ENCODE measurements at places on chromosomes 12 and 14.
A peak's percentile ranks its signal among the peaks of the same experiment; 100 is the strongest.

- no peaks in the 10 kb centered on the region for H3K36me3 ChIP-seq
- H3K27ac ChIP-seq = no peak overlapping the region
- H3K27me3 ChIP-seq = no peaks in the 10 kb centered on the region
- H3K4me1 ChIP-seq = peaks cover 7% of the 10 kb centered on the region
- DNase-seq = no peak
These were observed 51.1 kb downstream of the ITPK1 start for GRCh38 chr14:93064411-93065271.

DNA sequence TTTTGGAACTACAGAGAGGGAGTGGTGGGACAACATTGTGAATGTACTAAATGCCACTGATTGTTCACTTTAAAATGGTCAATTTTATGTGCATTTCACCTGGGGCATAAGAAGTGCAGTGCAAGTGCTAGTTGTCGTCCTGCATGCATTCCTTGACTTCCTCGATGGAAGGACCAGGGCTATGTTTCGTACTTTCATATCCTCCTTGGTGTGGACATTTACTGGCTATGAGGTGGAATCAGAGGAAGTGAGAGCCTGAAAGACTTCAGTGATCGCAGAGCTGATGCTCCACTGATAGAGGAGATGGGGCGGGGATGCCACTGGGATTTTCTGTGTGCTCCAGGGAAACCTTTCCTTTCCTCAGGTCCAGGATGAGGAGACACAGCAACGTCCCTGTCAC, 54.1 kb upstream of the DDX11 start:
- no peaks in the 10 kb centered on the region for H3K4me1 ChIP-seq
- H3K27ac ChIP-seq = no peak overlapping the region
- no peak overlapping the region for H3K4me3 ChIP-seq

GRCh38 chr12:107058190-107058589, 35.2 kb downstream of the CRY1 start:
- H3K27ac ChIP-seq = no peak overlapping the region
- no peaks in the 10 kb centered on the region for H3K4me1 ChIP-seq
- DNase-seq = no peak
- H3K4me3 ChIP-seq = no peak overlapping the region
- H3K27me3 ChIP-seq = no peaks in the 10 kb centered on the region

- no peaks in the 10 kb centered on the region for H3K27me3 ChIP-seq
- H3K4me1 ChIP-seq = no peaks in the 10 kb centered on the region
- H3K4me3 ChIP-seq = no peak overlapping the region
- H3K27ac ChIP-seq = no peak overlapping the region
These were observed 183.7 kb downstream of the DACT1 start for GRCh38 chr14:58821421-58821820.

- no peak overlapping the region for H3K4me3 ChIP-seq
- no peak overlapping the region for H3K27ac ChIP-seq
- peaks cover 23% of the 10 kb centered on the region for H3K4me1 ChIP-seq
- no peaks in the 10 kb centered on the region for H3K27me3 ChIP-seq
These were observed 5.2 kb upstream of the AAAS start for GRCh38 chr12:53326460-53327185.

DNA sequence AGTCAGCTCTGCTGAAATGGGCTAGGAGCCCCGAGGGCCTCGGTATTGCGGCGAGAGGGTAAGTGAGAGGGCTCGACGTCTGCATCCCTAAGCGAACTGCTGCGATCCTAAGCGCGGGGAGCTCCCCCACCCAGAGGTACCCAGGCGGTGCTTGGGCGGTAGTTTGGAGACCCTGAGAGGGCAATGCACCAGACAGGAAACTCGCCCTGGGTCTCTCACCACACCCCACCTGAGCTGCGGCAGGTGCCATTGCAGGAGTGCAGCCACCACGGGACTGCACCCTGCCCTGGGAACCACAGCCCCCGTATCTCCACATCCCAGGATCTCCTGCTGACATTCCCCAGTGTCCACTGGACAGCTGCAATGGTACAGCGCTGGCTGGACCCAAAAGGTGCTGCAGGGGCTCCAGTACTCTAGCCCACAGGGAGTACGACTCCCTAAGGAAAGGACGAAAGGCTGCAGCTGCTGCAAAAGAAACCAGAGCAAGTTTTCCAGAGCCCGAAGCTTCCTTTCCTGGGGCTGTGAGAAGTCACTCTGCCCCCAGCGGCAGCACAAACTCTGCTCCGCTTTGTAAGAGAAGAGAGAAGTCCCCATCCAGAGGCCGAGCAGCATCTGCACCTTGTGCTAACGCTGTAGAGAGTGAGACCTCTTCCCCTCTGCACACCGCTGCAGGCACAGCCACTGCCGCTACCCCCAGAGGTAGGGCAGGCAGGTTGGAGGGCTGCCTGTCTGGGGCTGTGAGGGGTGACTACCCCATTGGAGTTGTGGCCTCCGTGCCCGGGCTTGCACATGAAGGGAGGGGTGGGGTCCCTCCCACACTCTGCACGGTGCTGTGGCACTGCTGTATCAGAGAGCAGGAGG, 31.1 kb upstream of the MON2 start:
- DNase-seq = no peak
- H3K27me3 ChIP-seq = no peaks in the 10 kb centered on the region
- no peak overlapping the region for H3K27ac ChIP-seq
- H3K36me3 ChIP-seq = no peaks in the 10 kb centered on the region

- no peak overlapping the region for H3K4me3 ChIP-seq
- no peaks in the 10 kb centered on the region for H3K4me1 ChIP-seq
- H3K27me3 ChIP-seq = no peaks in the 10 kb centered on the region
- H3K36me3 ChIP-seq = no peaks in the 10 kb centered on the region
- H3K27ac ChIP-seq = no peak overlapping the region
- no peak for DNase-seq
These were observed 31.1 kb downstream of the APOBEC1 start for GRCh38 chr12:7634561-7634960.

- no peaks in the 10 kb centered on the region for H3K27me3 ChIP-seq
- H3K4me1 ChIP-seq = no peaks in the 10 kb centered on the region
- no peak for DNase-seq
- no peaks in the 10 kb centered on the region for H3K36me3 ChIP-seq
These were observed 1973.0 kb upstream of the FLRT2 start for GRCh38 chr14:83556746-83557453.

DNA sequence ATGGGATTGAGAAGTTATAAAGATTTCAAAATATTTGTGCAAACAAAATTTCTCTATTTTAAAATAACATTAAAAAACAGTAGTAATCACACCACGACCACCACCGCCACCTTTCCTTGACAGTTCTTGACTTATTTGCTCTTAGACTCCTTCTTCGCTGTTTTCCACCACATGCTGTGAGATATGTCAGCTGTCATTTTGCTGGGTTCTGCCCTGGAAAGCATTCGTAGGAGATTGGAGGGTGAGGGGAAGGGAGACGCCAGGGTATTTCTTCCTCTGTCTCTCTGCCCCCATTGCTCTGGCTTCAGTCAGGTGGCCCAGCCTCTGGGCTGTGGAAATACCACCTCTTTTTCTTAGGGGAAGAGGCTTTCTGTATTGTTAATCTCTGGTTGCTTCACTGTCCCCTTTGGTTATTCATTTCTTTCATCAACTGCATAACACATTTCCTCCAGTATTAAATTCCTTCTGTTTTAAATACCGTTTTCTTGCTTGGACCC, 186.2 kb downstream of the NEDD1 start:
- H3K4me1 ChIP-seq = no peaks in the 10 kb centered on the region
- H3K4me3 ChIP-seq = no peak overlapping the region
- H3K36me3 ChIP-seq = no peaks in the 10 kb centered on the region
- no peaks in the 10 kb centered on the region for H3K27me3 ChIP-seq
- H3K27ac ChIP-seq = no peak overlapping the region

- H3K27ac ChIP-seq = no peak overlapping the region
- no peaks in the 10 kb centered on the region for H3K27me3 ChIP-seq
- no peaks in the 10 kb centered on the region for H3K4me1 ChIP-seq
- H3K36me3 ChIP-seq = no peaks in the 10 kb centered on the region
- no peak overlapping the region for H3K4me3 ChIP-seq
These were observed 62.8 kb downstream of the SMOC1 start for GRCh38 chr14:69941768-69942742.

GRCh38 chr14:55699131-55700057, 119.4 kb downstream of the KTN1 start:
- no peaks in the 10 kb centered on the region for H3K4me1 ChIP-seq
- no peak overlapping the region for H3K27ac ChIP-seq
- no peaks in the 10 kb centered on the region for H3K27me3 ChIP-seq
- no peak for DNase-seq
- H3K4me3 ChIP-seq = no peak overlapping the region

- H3K27ac ChIP-seq = no peak overlapping the region
- no peak overlapping the region for H3K4me3 ChIP-seq
- H3K27me3 ChIP-seq = no peaks in the 10 kb centered on the region
- no peaks in the 10 kb centered on the region for H3K4me1 ChIP-seq
These were observed 37.0 kb downstream of the LIMA1 start for GRCh38 chr12:50246197-50246865.

DNA sequence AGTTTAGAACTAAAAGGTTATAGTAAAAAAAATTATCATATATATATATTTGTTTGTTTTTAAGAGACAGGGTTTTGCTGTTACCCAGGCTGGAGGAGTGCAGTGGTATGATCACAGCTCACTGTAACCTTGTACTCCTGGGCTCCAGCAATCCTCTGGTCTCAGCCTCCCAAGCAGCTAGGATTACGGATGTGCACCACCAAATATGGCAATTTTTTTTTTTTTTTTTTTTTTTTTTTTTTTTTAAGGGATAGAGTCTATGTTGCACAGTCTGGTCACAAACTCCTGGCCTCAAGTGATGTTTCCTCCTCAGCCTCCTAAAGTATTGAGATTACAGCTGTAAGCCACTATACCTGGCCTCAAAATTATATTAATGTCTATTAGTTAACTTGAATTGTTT, 48.7 kb downstream of the PAPLN start:
- no peaks in the 10 kb centered on the region for H3K27me3 ChIP-seq
- H3K4me3 ChIP-seq = no peak overlapping the region
- H3K4me1 ChIP-seq = no peaks in the 10 kb centered on the region
- no peak for DNase-seq
- peaks cover 44% of the 10 kb centered on the region for H3K36me3 ChIP-seq
- no peak overlapping the region for H3K27ac ChIP-seq

GRCh38 chr14:61121355-61121787, 140.3 kb downstream of the SLC38A6 start:
- H3K27ac ChIP-seq = no peak overlapping the region
- H3K4me3 ChIP-seq = no peak overlapping the region
- no peaks in the 10 kb centered on the region for H3K36me3 ChIP-seq
- no peak for DNase-seq
- H3K27me3 ChIP-seq = no peaks in the 10 kb centered on the region

GRCh38 chr12:65623507-65623906, 200.8 kb upstream of the HMGA2 start:
- no peak for DNase-seq
- no peak overlapping the region for H3K4me3 ChIP-seq
- H3K4me1 ChIP-seq = no peaks in the 10 kb centered on the region
- H3K27me3 ChIP-seq = no peaks in the 10 kb centered on the region
- no peak overlapping the region for H3K27ac ChIP-seq

DNA sequence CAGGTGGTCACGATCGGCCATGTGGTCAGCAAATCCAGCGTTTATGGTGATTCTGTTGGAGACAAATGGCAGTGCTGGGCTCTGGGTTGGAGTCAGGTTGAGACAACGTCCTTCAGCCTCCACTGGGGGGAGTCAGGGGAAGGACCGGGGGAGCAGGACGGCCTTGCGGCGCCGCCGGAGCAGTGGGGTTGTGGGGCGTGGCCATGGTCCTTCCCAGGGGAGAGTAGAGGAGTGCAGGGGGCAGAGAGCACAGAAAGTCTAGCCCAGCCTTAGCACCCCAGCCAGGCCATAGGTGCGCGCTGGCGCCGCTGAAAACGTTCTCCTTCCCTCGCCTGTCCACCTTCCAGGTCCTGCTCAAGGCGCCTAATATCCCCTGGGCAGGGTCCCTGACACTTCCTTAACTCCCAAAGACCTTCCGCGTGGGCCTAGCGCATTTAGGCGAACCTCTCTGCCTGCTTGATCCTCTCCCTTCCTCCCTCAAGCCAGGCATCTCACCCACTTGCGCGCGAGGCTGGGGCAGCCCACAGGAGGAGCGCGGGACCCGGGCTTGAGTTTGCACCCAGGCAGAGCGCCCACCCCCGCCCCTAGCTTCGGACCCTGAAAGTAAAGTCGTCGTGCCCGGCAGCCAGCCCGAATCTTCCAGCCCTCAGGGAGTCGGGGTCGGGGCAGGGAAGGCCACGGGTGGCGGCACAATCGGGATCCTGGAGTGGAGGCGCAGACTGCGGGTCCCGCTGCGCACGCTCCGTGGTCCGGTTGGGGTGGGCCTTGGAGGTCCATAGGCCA, 3.1 kb upstream of the KIF26A start:
- DNase-seq = no peak
- peaks cover 28% of the 10 kb centered on the region for H3K27me3 ChIP-seq
- H3K4me3 ChIP-seq = no peak overlapping the region
- peaks cover 26% of the 10 kb centered on the region for H3K4me1 ChIP-seq
- no peak overlapping the region for H3K27ac ChIP-seq

- no peak overlapping the region for H3K27ac ChIP-seq
- H3K27me3 ChIP-seq = no peaks in the 10 kb centered on the region
- H3K36me3 ChIP-seq = no peaks in the 10 kb centered on the region
- H3K4me1 ChIP-seq = peaks cover 4% of the 10 kb centered on the region
- H3K4me3 ChIP-seq = no peak overlapping the region
These were observed 26.8 kb downstream of the FERMT2 start for GRCh38 chr14:52923902-52924575.

- no peaks in the 10 kb centered on the region for H3K36me3 ChIP-seq
- H3K4me3 ChIP-seq = no peak overlapping the region
- no peak for DNase-seq
- no peak overlapping the region for H3K27ac ChIP-seq
- no peaks in the 10 kb centered on the region for H3K27me3 ChIP-seq
- no peaks in the 10 kb centered on the region for H3K4me1 ChIP-seq
These were observed 269.5 kb downstream of the FBXL14 start for GRCh38 chr12:1324910-1325309.

GRCh38 chr14:105150368-105151083, 18.1 kb downstream of the JAG2 start:
- no peaks in the 10 kb centered on the region for H3K27me3 ChIP-seq
- H3K27ac ChIP-seq = no peak overlapping the region
- H3K36me3 ChIP-seq = no peaks in the 10 kb centered on the region

- H3K27ac ChIP-seq = no peak overlapping the region
- H3K4me1 ChIP-seq = no peaks in the 10 kb centered on the region
- H3K36me3 ChIP-seq = no peaks in the 10 kb centered on the region
- H3K4me3 ChIP-seq = no peak overlapping the region
- DNase-seq = no peak
These were observed 404.3 kb downstream of the TMEM117 start for GRCh38 chr12:44240186-44240585.

GRCh38 chr14:57362361-57362760, 28.0 kb upstream of the NAA30 start:
- no peak overlapping the region for H3K4me3 ChIP-seq
- DNase-seq = no peak
- H3K27me3 ChIP-seq = no peaks in the 10 kb centered on the region

- no peak overlapping the region for H3K4me3 ChIP-seq
- peak overlapping the region; percentile 78 for H3K27ac ChIP-seq
- peaks cover 60% of the 10 kb centered on the region for H3K4me1 ChIP-seq
- no peaks in the 10 kb centered on the region for H3K27me3 ChIP-seq
These were observed 149.0 kb downstream of the PRKCH start for GRCh38 chr14:61470261-61470960.
